Stimulated activated CD4-positive, alpha-beta T cell treated with anti-CD3 and anti-CD28 coated beads, Interleukin-1b, Interleukin-23, amount 100 ng/mL, for 48 hours (primary cell): ENCODE measurements at places on chromosomes 7 and 10.

DNA sequence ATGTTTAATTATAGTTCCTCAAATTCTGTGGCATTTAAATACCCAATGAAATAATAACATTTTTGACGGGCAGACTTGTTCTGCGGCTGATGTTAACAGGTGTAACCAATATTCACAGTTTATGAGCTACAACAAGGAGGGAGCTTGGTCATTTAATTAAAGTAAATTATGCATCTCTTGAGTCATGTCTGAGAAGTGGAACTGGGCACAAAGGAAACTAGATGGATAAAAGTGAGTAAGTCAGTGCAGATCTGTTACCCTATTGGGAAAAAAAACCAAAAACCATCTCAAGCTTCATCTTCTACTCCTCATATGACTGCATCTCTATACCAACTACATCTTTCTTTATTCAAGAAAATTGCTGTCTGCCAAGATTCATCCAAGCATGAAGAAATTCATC is 24.0 kb downstream of the ANKRD22 start:
- DNase-seq, result no peak

- no peak for DNase-seq
Observed at GRCh38 chr10:121168545-121169216, 317.5 kb downstream of the WDR11 start.

GRCh38 chr7:117698018-117698417 is 175.2 kb downstream of the CTTNBP2 start:
- DNase-seq, result no peak

DNA sequence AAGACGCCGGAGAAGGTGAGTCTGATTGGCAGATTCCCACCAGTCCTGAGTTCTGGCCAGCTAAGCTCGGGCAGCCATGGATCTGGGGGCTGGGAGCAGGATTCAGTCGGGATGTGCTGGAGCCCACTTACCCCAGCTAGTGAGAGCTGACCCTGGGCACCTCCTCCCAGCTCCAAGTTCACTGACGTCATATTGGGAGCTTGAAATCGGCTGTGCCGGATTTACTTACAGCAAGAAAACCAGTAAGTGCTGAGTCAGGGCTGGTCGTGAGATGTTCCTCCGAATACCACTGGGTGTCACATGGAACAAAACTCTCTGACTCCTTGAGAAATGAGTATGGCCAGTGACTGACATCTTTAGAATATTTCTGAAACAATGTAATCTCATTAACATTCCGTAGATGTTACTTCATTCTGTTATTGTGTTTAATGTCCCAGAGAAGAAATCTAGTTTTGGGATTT is 621.2 kb downstream of the SDK1 start:
- DNase-seq, result no peak

DNA sequence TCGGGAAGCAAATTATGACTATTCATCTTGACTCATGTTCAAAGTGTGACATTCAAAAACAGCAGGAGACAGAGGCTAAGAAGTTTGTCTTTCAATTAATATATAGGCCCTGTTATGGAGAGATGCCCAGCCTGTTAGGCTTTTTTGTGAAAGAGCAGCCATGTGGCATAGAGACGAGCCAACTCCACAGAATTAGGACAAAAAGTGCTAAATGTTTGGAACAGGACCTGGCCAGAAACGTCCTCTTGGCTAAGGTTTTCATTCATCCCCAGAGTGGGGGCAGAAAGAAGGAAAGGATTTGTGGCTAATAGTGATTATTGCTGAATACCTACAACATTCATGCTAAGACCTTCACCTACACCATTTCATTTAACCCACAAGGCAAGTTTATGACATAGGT is 324.7 kb upstream of the NPVF start:
- no peak for DNase-seq

DNA sequence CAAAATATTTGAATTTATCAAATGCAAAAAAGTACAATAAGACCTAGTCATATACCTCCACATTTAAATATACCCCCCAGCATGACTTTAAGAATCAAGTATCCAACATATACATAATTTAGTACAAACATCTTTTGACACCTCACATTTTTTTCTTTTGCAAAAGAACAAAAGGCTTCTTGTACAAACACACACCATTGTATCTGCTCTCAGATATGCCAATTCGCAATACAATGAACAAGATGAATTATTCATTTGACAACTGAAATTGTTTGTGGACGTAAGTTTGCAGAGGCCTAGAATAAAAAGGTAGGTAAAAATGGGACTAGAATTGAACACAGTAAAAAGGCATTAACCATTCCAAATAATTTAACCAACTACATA is 154.4 kb downstream of the CACNA2D1 start:
- DNase-seq, result no peak

- DNase-seq, result no peak
Observed at GRCh38 chr7:95963446-95963990, 191.2 kb downstream of the DYNC1I1 start.
